ENCODE measurements at places on chromosomes 1 and 21.

DNA sequence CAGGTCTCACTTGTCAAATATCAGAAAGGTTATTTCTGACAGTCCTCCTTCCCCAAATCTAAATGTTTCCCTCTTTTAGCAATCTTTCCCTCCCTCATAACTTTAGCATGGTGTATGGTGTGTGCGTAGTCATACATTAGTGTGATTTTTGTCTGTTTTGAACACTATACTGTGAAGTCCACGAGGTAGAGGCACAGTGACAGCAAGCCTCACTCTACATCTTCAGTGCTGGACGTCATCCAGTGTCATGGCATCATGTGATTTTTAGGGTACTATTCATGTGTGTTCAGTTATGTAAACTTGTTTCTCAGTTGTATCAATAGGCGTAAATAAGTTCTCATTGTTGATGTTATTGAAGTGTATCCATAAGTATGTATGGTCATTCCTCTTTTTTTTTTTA lies 39.1 kb downstream of the DYRK1A start:
- no peak for DNase-seq

DNA sequence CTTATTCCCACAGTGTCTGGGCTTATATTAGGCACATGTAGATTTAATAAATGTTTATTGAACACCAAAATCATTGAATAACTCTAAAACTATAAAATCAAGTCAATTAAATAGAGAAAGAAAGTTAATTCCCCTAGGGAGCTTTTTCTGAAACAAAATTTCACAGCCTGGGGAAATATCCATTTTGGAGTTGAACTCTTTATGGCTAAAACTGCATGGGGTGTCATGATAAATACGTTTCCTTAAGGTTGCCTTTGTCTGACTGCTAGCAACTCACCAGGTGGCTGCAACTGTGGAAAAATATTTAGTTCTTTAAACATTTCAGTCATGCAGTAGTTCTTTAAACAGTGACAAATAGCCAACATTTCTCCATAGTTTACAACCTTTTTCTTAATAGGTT lies 496.1 kb downstream of the LRRIQ3 start:
- DNase-seq, result no peak

DNA sequence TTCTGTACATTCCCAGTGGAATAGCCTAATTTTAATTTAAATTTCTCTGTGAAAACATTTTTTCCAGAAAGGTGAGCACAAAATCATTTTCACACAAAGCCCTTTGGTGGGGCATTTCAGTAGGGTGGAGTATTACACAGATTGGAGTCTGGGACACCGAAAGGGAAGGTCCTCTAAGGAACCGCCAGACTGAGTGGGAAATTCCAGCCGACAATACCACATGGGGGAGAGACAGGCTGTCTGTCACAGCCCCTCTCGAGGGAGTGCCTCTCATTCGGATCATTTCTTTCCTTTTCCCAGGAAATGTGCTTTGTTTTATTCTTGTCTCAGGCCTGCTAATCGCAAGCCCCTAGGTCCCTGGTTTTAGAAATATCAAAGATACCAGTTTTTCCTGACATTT lies 150.6 kb upstream of the HOOK1 start:
- no peak for DNase-seq

GRCh38 chr1:30756545-30757351 lies 826 bp downstream of the LAPTM5 start:
- DNase-seq, result peak; percentile 86

GRCh38 chr1:203137324-203137723 lies 9.8 kb downstream of the ADORA1 start:
- no peak for DNase-seq

DNA sequence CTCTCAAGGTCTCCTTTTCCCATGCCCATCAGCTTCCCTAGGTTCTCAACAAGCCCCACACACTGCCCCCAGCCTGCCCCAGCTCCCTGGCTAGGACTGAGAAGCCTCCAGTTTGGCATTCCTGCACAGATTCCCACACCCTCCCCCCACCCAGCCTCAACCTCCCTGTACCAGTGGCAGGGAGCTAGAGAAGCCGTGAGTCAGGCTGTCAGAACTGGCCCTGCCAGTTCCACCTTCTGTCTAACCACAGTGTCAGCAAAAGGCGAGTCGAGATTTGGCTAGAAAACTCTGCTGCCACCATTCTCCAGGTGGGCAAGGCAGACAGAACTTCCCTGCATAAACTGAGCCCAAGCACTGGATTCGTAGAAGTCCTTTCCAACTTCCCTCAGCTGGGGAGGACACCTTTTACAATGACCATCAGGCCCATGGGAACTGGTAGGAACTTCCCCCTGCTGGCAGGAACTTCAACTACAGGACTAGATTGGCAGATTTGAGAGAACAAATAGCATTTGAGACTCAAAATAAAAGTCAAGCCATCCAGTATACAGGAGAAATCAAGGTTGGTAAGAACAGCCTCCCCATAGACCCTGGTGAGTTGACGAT lies 31.0 kb downstream of the TNNT2 start:
- no peak for DNase-seq

- DNase-seq, result no peak
These were observed 94.4 kb upstream of the BACE2 start for GRCh38 chr21:41073558-41073957.

- no peak for DNase-seq
These were observed 10.0 kb downstream of the PYHIN1 start for GRCh38 chr1:158941317-158941716.

GRCh38 chr1:45924736-45925135 lies 121.3 kb downstream of the MAST2 start:
- DNase-seq, result no peak

- DNase-seq, result no peak
These were observed 1.4 kb downstream of the DSCAM start for GRCh38 chr21:40845441-40845995.

DNA sequence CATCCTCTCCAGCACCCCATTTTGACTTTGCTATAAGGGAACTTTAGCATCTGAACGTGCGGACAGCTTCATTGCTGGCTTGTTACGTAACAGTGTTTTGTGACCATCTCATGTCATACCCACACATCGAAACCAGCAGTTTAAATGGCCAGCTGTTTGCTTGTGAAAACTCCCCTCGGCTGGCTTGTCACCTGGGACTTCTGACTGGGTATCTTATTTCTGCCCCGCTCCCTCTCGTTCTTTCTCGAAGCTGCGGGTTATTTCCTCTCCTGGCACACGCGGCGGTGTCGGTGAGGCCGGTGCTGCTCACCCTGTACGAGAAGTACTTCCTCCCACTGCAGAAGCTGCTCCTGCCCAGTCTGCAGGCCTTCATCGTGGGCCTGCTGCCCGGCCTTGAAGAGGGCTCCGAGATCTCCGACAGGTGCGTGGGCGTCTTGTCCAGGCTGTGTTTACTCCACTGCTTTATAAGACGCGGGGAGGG lies 43.5 kb downstream of the DOP1B start:
- no peak for DNase-seq

DNA sequence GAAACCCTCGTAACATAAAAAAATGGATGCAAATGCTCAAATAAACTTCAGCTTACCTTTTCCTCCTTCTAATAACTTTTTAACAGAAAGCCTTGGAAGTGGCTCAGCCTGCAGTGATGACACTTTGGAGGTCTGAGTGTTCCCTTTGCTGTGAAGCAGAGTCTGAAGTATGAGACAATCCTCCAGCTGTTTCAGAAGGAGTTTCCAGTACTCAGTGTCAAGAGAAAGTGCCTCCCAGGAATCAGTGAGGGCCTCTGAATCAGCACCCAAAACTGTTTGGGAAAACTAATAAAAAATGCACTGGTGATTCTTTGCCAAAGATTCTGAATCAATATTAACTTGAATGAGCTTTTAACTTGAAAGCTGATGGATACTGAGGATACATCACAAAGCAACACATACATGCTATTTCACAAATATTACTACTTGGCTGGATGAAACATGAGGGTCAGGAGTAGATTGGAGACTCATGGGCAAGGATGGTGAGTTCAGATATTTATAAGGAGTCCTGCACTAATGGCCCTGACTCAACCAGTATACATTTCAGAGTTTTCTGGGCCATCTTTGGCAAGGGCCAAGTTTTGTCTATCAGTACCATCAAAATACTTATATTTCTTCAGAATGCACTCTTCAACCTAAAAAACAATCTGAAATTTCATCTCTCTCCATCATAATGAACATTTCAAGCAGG lies 77.0 kb downstream of the IARS2 start:
- no peak for DNase-seq

GRCh38 chr1:3372317-3372716 lies 82.1 kb upstream of the ARHGEF16 start:
- no peak for DNase-seq
